ENCODE measurements at places on chromosomes 5 and 9. TPM values are rescaled to one million over a fixed set of nuclear protein-coding genes. Genes with fewer than 3 reads are reported as not detected.

GRCh38 chr9:5743109-5743508, 89.8 kb downstream of the ERMP1 start:
- DNase-seq: no peak
- H3K27ac ChIP-seq: no peak overlapping the region
- H3K27me3 ChIP-seq: no peaks in the 10 kb centered on the region
- H3K36me3 ChIP-seq: peaks cover 31% of the 10 kb centered on the region
- H3K4me3 ChIP-seq: no peak overlapping the region
- H3K4me1 ChIP-seq: no peaks in the 10 kb centered on the region

- H3K27ac ChIP-seq: no peak overlapping the region
- H3K4me3 ChIP-seq: no peak overlapping the region
- peaks cover 16% of the 10 kb centered on the region for H3K4me1 ChIP-seq
Observed at GRCh38 chr5:141677415-141677814, 4.6 kb downstream of the ARAP3 start.

DNA sequence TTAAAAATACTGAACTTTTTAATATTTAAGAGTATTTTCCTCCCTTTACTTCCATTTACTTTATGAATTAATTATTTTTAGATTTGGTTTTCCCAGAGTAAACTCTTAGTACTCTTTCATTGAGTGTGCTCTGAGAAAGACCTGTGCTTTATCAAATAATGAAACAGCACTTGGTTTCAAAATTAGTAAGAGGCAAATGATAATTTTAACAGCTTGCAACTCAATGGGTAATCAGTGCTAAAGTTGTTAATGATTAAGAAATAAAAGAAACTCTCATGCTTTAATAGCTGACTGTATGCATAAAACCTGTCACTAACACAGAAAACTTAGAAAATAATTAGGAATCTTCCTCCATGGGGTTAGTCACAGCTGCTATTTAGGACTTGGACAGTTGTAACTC, 244.4 kb downstream of the RFX3 start:
- H3K4me1 ChIP-seq: no peaks in the 10 kb centered on the region
- H3K27me3 ChIP-seq: no peaks in the 10 kb centered on the region
- no peak overlapping the region for H3K27ac ChIP-seq
- no peak for DNase-seq
- H3K36me3 ChIP-seq: no peaks in the 10 kb centered on the region
- H3K4me3 ChIP-seq: no peak overlapping the region

DNA sequence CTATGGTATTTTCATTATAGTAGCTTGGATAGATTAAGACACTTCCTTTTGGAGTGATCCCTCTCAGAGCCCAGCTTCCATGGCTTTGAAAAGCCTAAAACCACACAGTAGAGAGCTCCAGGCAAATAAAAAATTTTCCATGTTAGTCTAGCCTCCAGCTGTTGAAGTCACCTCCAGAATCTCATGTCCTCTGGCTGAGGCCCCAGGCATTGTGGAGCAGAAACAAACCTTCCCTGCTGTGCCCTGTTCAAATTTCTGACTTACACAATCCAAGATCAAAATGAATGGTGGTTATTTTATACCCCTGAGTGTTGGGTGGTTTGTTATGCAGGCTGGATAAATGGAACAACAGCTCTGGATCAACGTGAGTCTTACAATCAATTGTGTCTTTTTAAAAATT, 203.9 kb downstream of the ICE1 start:
- no peaks in the 10 kb centered on the region for H3K4me1 ChIP-seq

The RAD50 gene
- total RNA-seq: 47.5 TPM

- peak; percentile 66 for DNase-seq
- H3K36me3 ChIP-seq: no peaks in the 10 kb centered on the region
- peak overlapping the region; percentile 64 for H3K27ac ChIP-seq
- H3K4me1 ChIP-seq: peaks cover 36% of the 10 kb centered on the region
Observed at GRCh38 chr5:132446621-132447020, 44.0 kb downstream of the IRF1 start.

All from transverse colon (tissue), 4 donors.